ENCODE measurements at places on chromosomes 4 and X. TPM values are rescaled to one million over a fixed set of nuclear protein-coding genes. Genes with fewer than 3 reads are reported as not detected.

The PDGFRA gene
- 123 TPM for total RNA-seq

The KLB gene
- total RNA-seq, result not detected

The BMP3 gene
- total RNA-seq, result 15.7 TPM

The CXCL3 gene
- total RNA-seq, result 2.2 TPM

The CENPVL2 gene
- not detected for total RNA-seq

The BMPR1B gene
- 15.5 TPM for total RNA-seq

The MAGEC2 gene
- not detected for total RNA-seq

The NKRF gene
- 5.0 TPM for total RNA-seq

The ZFP42 gene
- total RNA-seq, result not detected

The SLC6A14 gene
- total RNA-seq, result not detected

The KANTR gene
- 16.8 TPM for total RNA-seq

The AMBN gene
- total RNA-seq, result not detected

- DNase-seq, result no peak
These were observed 142.2 kb upstream of the KCNIP4 start for GRCh38 chr4:22090661-22091351.

- DNase-seq, result no peak
These were observed 425.8 kb upstream of the PABPC4L start for GRCh38 chr4:134627366-134627765.

- no peak for DNase-seq
These were observed 97.3 kb upstream of the SPRY1 start for GRCh38 chr4:123299212-123299691.

- no peak for DNase-seq
These were observed 211.5 kb upstream of the MID1 start for GRCh38 chrX:10831716-10832502.

DNA sequence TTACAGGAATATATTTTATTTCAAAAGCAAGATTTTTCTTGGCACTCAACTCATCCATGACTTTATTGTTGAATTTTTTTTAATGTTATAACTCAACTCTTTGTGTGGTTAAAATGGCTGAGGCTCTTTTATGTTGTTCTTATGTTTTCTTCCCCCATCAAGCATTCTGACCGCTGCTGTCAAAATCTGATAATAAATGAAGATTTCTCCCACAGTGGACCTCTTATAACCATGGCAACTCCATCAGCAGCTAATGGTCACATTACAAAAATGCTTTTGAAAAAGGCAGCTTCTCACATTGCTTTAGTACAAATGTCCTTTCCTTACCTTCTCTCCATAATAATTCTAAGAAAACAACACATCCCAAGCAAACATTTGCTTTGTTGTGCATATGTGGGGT lies 96.0 kb upstream of the ATOH1 start:
- DNase-seq, result no peak

DNA sequence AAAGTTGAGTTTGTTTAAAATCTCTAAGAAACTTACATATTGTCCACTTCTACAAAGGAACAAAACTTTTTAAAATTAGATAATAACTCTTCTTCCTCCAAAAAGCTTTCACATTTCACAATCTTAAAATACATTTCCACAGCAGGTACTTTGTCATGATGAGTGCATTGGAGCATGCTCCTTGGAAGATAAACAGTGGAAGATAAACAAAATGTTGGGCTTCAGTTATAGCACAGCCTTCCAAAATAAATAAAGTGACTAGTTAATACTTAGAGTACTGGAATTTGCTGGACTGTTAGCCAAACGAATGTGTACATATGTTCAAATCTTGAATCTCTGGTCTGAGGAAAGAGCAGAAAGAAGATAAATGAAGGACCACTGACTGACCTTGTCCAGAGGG lies 54.9 kb upstream of the PDE5A start:
- no peak for DNase-seq

- no peak for DNase-seq
These were observed 38.2 kb upstream of the OCIAD2 start for GRCh38 chr4:48944756-48945241.

GRCh38 chr4:124415146-124415545 lies 297.4 kb downstream of the ANKRD50 start:
- no peak for DNase-seq

GRCh38 chr4:31548823-31549222 lies 828.7 kb downstream of the PCDH7 start:
- no peak for DNase-seq

DNA sequence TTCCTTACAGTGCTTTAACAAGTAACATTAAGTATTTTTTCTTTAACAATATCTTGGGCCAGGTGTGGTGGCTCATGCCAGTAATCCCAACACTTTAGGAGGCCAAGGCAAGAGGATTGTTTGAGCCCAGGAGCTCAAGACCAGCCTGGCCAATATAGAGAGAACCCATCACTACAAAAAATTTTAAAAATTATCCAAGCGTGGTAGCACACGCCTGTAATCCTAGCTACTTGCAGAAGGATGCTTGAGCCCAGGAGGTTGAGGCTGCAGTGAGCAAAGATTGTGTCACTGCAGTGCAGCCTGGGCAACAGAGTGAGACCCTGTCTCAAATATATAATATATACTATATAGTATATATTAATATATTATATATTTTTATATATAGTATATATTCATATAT lies 162.2 kb downstream of the ZNF674 start:
- DNase-seq, result no peak

- no peak for DNase-seq
These were observed 28.3 kb downstream of the CYTL1 start for GRCh38 chr4:4990857-4991540.

- no peak for DNase-seq
These were observed 1.8 kb downstream of the UBQLN2 start for GRCh38 chrX:56564921-56565840.

DNA sequence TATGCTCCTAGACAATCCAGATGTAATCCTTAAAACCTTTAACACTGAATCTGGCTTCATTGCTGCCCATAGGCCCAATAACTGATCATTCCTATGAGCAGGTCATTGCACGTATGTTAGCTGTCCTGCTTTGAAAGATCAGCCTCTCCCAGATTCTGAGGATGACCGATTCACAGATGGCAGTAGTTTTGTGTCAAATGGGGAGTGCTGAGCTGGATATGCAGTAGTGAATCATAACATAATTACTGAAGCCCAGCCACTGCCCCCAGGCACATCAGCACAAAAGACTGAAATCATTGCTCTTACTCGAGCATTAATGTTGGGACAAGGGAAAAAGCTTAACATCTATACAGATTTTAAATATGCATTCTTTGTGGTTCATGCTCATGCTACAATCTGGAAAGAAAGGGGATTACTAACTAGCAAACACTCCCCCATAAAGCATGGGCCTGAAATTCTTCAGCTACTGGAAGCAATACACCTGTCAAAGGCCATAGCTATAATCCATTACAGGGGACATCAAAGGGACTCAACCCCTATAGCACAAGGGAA lies 16.4 kb upstream of the ZNF280C start:
- no peak for DNase-seq

- no peak for DNase-seq
These were observed 12.5 kb downstream of the TRAPPC2 start for GRCh38 chrX:13721819-13722519.

DNA sequence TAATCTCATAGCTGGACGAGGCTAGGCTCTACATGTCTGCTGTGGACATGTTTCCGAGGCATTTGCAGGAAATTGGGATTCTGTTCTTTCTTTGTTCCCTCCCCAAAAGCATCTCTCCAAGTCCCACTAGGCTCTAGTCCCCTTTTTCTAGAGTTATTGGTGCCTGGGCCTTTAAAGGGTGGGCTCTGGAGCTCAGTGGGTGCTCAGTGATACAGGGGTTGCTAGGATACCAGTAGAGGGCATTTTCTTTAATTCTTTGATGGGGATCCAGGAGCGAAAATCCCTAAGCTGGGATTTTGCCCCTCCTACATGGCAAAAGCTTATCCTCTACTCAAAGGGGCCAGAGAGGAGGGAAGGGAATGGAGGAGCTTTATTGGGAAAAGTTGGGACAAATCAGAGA lies 34.2 kb downstream of the ARHGEF9 start:
- DNase-seq, result no peak

DNA sequence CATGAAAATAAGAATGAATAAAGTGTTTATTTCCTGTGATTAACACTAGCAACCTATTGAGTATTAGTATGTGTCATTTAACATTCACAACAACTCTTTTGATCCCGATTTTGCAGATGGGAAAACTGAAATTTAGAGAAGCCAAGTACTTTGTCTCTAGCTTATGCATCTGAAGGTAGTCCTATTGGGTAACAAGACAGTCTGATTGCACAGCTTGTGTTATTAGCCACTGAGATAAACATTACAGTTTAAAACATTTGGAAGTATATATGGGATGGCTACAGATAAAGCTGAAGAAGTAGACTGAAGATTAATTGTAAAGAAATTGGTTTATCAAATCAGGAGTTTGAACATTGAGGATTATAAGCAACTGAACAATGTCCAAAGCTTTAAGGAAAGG lies 99.6 kb upstream of the PDE5A start:
- DNase-seq, result no peak

DNA sequence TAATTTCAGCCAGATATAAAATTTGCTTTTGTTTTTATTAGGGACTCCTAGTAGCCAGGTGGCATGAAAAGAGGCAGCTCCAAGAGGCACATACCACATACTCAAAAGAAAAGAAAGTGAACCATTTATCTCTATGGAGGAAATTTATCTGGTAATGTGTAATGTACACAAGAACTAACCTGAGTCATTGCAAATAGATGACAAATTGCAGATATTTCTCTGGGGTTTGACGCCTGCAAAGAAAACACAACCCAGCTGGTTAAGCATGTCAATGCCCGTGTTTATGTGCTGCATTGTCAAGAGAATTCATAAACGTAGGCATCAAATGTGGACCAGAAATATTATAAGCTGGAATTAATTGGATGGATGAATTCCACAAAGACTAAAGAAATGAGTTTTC lies 46.9 kb upstream of the PHKA2 start:
- no peak for DNase-seq

DNA sequence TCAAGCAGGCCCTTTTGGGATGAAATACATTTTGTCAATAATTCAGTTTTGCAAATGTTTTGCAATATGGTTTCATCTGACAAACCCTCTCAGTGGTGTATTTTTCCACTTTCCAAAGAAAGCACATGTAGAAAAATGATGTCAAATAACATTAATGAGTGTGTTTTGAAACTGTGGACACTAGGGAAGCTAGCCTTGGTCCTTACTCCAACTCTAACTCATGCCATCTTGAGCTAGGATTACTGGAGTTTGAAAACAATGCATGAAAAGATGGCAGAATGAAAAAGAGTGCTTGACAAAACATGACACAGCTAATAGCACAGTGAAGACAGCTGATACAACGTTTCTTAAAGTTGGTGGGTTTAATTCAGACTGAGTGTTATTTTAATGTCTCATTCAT lies 41.4 kb downstream of the HAND2 start:
- no peak for DNase-seq

GRCh38 chrX:106730401-106730800 lies 3.9 kb downstream of the RNF128 start:
- DNase-seq, result no peak

All from esophagus muscularis mucosa (tissue), 4 donors.